A172 (cell line): ENCODE measurements at places on chromosomes 11 and 22.

- peak; percentile 30 for DNase-seq
Measured at GRCh38 chr22:41479671-41480396, 10.9 kb downstream of the ACO2 start.

DNA sequence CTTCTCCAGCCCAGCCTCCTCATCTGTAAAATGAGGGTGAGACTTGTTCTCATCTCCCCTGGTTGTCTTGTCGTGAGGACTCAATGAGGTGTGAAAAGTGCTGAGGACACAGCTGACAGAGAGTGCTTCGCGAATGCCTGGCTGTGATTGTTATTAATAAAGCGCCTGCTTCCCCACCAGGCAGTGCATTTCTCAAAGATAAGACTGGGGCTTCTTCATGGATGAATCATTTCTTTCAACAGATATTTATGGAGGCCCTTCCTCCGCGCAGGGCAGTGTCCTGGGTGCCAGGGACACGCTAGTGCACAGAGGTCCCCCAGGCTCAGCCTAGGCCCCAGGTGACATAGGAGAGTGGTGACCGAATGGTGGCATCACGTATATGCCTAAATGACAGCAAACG lies 34.3 kb upstream of the SHISAL1 start:
- DNase-seq: no peak

- DNase-seq: no peak
Measured at GRCh38 chr11:69001243-69002081, 11.6 kb downstream of the MRGPRF start.

GRCh38 chr11:1744137-1744886 lies 6.1 kb downstream of the IFITM10 start:
- DNase-seq: no peak

DNA sequence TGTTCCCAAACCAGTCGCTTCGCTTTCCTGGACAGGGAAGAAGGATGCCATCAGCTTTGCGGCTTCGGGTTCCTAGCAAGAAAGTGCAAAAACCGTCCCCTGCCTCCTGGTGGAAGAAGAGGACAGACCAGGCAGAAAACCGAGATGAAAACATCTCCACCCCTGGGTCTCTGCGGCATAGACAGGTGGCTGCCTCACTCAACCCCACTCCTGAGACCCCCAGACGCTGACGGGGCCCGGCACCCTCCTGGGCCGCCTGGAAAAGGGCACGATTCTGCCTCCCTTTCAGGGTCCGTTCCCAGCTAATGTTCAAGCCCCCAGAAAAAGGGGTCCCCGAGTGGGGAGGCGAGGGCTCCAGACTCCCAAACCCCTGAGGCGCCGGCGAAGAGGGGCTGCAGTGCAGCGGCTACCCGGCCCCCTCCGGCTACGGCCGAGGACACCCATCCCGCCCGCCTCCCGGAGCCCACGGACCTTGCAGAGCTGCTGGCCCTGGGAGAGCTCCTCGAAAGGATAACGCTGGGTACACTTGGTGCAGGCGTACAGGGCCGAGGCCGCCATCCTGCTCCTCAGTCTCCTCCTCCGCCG lies 569 bp downstream of the FAM76B start:
- peak; percentile 19 for DNase-seq

- DNase-seq: no peak
Measured at GRCh38 chr11:45834298-45834756, 12.9 kb upstream of the CRY2 start.

- DNase-seq: no peak
Measured at GRCh38 chr22:47569389-47570299, 807.2 kb downstream of the TBC1D22A start.

DNA sequence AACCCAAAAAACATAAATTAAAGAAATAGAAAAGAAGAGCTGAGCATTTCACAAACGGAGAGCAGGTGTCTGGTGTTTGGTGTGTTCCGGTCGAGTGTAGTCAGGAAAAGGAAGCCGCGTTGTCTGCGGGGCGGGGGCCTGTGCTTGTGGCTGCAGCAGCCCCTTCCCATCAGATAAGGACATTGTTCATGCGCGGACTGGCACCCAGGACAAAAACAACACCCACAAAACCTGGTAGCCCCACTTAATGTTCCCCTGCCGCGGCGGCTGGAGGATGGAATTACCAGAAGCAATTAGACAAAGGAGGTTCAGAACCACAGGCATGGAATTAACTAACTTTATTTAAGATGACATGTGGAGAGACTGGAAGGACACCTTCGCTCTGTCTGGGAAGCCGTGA lies 29.9 kb downstream of the KRTAP5-5 start:
- DNase-seq: no peak

DNA sequence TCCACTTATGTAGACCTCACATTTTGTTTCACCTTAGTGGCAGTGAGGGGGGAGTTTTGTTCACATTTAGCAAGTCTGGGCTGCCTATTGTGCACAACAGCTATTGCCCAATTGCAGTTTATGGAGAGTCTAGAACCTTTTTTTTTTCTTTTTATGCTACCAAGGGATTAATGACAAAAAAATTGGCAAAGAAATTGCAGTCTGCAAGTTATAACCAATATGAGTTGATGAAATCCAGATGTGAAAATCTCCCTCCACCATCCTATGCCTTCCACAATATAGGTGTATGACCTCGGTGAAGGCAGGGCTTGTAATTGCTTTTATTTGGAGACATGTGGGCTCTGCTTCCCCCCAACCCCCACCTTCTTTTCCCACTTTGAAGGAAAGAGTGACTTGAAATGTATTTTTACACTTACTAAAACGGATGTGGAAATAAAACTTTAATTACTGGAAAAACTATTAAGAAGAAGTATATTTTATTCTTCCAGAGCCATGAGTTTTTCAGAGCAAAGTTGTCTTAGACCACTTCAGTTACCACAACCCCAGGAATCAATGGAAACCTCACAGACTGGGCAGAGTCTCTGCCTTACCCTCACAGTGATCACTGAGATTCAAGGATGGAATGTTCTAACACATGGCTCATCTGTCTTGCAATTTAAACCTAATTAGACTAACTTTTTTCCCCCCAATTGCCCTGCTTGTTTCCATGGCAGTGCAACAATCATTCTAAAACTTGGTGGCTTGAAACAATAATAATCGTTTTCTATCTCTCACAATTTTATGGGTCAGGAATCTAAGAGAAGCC lies 120.8 kb upstream of the SLC5A12 start:
- DNase-seq: no peak

DNA sequence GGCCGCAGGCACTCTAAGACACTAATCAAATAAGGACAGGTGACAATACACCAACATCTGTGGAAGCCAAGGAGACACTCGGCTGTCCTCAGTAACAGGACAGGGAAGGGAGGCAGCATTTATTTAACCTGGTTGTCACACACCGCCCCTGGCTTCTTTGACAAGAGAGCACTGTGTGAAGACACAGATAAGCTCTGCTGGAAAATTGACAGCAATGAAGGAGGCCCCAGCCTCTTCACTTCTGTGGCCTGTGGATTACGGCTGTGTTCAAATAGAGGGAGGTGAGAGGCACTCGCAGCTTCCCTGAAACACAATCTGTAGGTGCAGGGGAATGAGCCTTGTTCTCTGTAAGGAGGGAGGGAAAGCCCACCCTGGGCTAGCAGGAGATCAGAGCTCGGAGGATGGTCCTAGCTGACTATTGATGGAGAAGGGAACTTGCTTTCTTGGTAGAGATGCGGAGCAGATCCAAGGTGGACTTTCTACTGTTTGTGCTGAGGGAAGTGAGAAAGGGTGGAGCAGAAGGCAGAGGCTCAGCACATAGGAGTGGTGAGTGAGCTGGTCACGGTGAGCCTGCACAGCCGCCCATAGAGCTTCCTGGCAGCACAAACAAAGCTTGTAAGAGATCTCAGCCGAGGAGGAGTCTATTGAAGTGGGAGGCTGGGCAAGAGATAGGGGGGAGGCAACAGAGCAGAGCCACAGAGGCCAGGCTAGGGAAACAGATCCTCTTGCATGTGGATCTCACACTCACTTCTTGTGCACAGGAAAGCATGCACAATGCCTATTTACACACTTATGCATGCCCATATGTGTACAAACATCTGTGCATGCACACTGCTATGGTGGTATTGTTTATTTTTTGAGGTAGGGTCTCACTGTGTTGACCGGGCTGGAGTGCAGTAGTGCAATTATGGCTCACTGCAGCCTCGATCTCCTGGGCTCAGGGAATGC lies 114.6 kb upstream of the THY1 start:
- no peak for DNase-seq

DNA sequence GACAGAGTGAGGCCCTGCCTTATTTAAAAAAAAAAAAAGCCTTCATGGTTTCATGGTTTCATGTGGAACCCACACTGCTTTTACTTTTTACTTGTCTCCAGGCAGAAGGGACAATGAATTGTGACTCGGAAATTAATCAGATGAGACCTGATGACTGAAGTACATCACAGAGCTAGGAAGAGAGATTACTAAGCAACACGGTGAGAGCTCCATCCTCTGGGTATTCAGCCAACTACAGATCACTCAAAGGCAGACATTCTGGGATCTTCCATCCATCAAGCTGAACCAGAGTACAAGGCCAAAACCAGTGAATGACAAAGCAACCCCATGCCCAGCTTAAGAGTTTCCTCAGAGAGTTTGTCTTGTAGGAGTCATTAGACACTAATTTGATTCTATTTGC lies 433.2 kb downstream of the SOX6 start:
- no peak for DNase-seq

DNA sequence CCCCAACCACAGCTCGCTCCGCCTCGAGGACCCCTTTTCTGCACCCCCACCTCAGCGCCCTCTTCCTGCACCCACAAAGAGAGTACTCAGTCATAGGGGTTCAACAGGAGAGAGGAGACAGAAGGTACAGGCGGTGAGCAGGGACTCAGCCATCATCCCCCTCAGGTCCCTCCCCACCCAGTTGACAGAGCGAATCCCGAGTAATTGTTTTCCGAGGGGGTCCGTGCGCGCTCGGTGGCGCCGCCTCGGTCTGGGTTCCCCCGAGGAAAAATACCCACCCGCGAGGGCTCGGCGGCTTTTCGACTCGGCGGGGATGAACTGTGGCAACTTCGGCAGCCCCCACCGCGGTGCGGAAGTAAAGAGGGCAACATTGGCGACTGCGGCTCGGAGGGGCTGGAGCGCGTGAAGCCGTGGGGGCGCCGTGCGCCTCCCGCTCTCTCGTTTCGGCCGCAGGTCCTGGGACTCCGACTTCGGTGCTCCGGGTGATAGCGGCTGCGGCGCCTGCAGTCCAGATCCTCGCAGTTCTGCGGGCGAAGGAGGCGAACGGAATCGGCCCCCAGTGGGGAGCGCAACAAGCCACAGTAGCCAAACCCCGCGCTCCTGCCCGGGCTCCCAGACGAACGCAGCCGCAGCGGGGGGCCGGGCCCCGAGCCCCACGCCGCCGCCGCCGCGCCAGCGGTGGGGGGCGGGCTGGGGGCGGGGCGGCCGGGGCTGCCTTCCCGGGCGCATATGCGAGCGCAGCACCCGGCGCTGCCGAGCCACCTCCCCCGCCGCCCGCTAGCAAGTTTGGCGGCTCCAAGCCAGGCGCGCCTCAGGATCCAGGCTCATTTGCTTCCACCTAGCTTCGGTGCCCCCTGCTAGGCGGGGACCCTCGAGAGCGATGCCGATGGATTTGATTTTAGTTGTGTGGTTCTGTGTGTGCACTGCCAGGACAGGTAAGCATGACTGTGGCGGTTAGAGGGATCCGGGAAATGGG lies at the start of gene NELL1:
TSS of gene NELL1 (plus strand) at position 743 of the 976 bp plus-strand sequence.
- DNase-seq: no peak

DNA sequence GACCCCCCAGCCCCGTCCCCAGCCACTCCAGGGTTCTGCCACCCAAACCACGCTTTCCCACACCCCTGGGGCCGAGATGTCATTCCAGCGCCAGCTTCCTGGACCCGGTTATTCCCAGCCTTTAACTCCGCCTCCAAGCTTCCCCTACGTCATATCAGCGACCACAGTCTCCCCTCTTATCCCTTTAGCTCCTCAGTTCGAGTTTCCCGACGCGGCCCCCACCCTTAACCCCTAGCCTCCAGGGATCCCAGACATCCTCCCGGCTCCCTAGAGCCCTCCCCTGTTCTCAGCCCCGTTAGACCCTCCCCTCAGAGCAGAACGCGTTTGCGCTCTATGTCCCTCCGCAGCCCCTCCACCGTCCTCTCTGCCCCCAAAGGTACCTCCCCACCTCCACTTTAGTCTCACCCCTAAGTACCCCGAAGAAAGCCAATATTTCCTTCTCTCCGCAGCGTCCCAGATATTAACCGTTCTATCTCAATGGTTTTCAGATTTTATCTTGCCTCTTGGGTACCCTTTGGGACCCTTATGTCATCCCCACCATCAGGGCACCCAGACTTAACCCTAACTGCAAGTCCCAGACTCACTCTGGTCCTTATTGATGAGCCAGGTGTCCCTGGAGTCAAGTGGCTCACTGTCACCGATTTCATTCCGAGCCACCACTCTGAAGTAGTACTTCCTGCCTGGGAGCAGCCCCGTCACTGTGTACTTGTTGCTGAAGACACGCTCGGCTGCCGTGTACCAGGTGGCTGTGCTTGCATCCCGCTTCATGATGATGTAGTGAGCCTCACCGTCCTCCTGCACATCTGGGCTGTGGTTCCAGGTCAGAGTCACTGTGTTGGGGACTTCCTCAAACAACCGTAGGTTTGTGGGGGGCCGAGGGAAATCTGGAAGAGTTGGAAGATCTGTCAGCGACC lies 8.0 kb downstream of the TMEM86A start:
- no peak for DNase-seq

DNA sequence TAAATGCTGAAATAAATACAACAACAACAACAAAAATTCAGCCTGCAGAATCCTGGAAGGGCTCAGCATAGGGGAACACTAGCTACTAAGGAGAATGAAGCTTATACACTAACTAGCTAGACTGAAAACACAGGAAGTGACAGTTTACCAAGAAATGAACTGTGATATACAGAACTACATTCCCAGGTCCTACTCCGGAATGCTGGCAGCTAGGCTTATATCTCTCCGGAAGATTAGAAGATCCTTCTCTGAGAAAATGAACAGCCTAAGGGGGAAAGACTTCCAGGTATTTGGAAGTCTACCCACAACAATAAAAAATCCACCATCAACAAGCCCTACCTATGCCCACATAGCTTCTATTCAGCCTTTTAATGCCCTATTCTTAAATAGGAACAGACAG lies 31.0 kb downstream of the CCDC34 start:
- DNase-seq: peak; percentile 54

DNA sequence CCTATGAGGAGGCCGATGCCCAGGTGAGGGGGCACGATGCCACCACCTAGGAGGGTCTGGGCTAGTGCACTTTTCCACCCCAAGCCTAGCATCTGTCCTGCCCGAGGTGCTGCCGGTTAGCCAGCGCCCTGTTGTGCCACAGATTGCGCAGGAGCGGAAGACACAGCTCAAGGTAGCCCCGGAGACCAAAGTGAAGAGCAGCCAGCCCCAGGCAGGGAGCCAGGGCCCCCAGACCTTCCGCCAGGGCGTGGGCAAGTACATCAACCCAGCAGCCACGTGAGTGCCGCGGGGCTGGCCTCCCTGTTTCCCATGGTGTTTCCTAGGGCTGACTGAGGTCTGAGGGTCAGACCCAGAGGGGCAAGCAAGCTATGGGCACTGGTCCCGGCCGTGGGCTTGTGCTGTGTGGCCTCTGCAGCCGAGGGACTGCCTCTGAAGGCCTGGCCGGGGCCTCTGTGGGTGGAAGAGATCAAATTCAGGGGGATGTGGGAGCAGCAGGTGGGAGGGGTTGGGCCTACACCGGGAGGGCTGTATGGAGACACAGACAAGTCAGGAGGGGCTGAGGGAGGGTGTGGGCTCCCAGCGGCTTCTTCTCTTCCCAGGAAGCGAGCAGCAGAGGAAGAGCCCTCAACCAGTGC lies 29.1 kb downstream of the PPIL2 start:
- no peak for DNase-seq

- no peak for DNase-seq
Measured at GRCh38 chr22:16967453-16968217, 40.4 kb downstream of the GAB4 start.
